ENCODE measurements at places on chromosomes 1 and 21. TPM values are rescaled to one million over a fixed set of nuclear protein-coding genes. Genes with fewer than 3 reads are reported as not detected.

GRCh38 chr1:2556678-2557481 is 709 bp downstream of the TNFRSF14 start:
- H3K36me3 ChIP-seq, result no peaks in the 10 kb centered on the region
- H3K4me3 ChIP-seq, result no peak overlapping the region
- peaks cover 7% of the 10 kb centered on the region for H3K27me3 ChIP-seq
- peaks cover 4% of the 10 kb centered on the region for H3K4me1 ChIP-seq

DNA sequence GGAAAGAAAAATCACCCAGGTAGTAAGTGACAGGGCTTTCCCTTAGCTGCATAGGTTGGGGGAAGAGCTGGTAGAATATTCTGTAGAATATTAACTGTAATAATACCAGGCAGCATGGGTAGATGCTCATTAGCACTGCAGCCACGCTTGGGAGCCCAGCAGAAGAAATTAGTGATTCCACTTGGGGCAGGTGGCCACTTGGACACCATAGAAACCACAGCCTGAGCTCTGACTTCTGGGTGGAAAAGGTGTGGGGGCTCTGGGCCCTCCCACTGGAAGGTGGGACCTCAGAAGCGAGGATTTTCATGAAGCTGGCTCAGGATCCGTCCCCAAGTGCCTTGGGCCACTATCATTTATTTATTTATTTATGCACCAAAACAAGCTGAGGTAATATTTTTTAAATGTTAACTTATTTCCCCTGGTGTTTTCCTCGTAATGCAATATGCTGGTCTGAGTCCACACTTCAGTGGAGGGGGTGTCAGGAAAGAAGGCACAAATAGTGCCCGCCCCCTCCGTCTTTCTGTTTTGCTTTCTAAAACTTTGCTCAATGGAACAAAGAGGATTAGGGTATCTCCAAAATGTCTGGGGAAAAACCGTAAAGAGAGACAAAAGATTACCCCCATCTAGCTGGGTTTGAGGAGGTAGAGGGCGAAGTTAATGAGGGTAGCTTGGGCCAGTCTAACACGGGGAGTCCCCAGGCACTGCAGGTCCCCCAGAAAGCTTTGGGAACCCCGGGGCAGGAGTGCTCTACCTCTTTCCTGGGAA is 75.2 kb upstream of the GADD45A start:
- DNase-seq, result no peak
- no peaks in the 10 kb centered on the region for H3K27me3 ChIP-seq
- no peaks in the 10 kb centered on the region for H3K36me3 ChIP-seq

- H3K36me3 ChIP-seq, result no peaks in the 10 kb centered on the region
- H3K27ac ChIP-seq, result no peak overlapping the region
- no peak overlapping the region for H3K4me3 ChIP-seq
- no peak for DNase-seq
- peaks cover 25% of the 10 kb centered on the region for H3K4me1 ChIP-seq
Measured at GRCh38 chr1:236345728-236346127, 48.4 kb upstream of the EDARADD start.

DNA sequence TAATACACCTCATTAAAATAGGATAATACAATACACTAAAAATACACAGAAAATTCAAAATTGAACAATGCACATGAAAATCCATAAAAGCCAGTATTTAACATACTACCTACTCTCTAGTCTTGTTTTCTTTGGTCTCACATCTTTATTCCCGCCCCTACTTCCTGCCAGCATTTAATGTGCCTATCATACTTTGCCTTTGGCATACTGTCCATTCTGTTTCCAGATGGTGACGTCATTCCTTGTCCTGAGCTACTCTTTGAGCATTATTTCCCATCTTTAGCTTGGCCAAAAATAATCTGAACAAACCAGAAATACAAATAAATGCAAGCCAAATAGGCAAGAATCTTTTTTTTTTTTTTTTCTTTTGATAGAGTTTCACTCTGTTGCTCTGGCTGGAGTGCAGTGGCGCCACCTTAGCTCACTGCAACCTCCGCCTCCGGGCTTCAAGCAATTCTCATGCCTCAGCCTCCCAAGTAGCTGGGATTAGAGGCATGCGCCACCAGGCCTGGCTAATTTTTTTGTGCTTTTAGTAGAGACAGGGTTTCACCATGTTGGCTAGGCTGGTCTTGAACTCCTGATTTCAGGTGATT is 4.4 kb downstream of the HFM1 start:
- H3K27ac ChIP-seq, result no peak overlapping the region
- DNase-seq, result no peak
- peaks cover 11% of the 10 kb centered on the region for H3K4me1 ChIP-seq
- no peaks in the 10 kb centered on the region for H3K36me3 ChIP-seq
- H3K27me3 ChIP-seq, result no peaks in the 10 kb centered on the region

The DPH2 gene
- total RNA-seq, result 24.1 TPM

The ACTN2 gene
- 2.2 TPM for total RNA-seq

The LMX1A gene
- total RNA-seq, result not detected

The OR2M3 gene
- not detected for total RNA-seq

The IQGAP3 gene
- 13.9 TPM for total RNA-seq
